Stimulated activated CD4-positive, alpha-beta T cell treated with anti-CD3 and anti-CD28 coated beads, TNF-alpha, amount 100 ng/mL, for 1 hour (primary cell): ENCODE measurements at places on chromosomes 7 and 10.

DNA sequence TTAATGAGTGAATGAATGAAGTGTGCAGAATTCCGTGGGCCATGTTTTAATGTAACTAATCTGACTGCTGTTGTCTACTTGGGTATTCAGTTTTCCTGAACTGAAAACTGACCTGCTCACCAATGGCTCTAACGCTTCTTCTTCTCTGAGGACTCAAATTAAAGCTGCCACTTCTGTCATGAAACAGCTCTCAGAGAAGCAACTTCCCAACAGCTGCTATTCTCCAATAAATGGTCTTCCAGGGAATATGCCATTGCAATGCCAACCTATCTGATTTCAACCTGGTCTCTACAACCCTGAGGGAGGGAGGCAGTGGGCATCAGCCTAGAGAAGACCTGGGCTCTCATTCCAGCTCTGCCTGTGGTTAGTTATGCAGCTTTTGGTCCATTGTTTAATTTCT is 69.4 kb downstream of the FRMD4A start:
- no peak for DNase-seq

DNA sequence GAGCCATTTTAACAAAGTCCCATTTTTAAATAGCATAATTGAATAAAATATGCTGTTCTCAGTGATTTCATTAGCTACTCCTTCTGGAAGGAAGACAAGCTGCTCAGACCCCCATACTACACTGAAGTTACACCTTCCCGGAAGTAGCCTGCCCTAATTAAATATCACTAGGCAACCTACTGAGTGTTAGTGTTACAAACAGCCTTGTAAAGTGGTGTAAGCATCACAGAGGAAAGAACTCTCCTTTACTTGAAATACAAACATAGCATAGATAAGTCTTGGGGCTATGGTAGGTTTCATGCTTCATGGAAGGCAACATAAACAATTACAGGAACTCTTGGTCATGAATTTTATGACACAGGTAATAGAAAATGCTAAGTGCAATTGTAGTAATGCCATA is 43.4 kb upstream of the PTN start:
- no peak for DNase-seq

DNA sequence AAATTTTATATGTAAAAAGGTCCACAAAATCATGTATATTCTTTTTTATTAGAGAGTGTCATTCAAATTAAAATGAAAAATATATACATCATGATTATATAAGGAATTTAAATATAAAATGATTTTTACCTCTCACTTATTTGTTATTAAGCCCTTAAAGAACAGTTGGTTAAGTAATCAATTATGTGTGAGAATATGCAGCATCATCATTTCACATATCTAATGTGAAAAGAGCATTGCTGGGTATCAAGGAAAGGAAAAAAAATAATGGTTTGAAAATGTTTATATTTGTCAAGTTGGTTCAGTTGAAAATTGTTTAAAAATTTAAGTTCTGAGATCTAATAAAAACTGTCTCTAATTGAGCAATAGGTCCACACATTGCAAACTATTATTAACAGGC is 363.6 kb upstream of the GRM3 start:
- DNase-seq, result no peak

- no peak for DNase-seq
Measured at GRCh38 chr7:139602143-139602722, 78.7 kb downstream of the CLEC2L start.

GRCh38 chr10:10293481-10293951 is 724.2 kb upstream of the CELF2 start:
- DNase-seq, result no peak

DNA sequence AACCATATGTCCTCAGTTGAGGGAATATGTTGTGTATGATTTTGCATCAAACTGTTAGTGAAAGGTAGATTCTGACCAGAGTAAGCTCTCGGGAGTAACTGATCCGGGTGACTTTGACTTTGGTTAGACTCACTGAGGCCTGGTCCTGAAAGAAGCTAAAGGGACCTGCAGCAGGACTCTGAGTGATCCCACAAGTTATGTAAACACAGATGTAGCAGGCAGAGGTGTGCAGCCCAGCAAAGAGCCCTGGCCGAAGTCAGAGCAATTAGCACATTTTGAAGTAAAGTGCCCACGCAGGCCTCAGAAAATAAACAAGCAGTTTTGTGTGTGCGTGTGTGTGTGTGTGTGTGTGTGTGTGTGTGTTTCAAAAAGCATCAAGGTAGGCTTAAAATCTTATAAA is 245.6 kb upstream of the FERD3L start:
- no peak for DNase-seq

GRCh38 chr10:99754670-99755069 is 22.6 kb downstream of the CUTC start:
- no peak for DNase-seq

DNA sequence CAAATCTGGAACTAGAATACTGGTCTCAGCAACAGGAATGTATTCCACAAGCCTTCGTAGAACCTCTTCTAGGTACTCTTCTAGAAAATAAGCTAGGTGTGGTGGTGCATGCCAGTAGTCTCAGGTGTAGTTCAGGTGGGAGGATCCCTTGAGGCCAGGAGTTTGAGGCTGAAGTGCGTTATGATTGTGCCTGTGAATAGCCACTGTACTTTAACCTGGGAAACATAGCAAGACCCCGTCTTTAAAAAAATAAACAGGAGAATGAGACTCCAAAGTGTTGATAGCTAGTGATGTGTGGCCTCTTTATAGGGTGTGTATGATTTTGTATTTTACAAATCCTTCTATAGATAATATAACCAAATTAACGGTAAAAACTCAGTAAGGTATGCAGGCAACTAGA is 1.5 kb upstream of the ZNF775 start:
- DNase-seq, result no peak

DNA sequence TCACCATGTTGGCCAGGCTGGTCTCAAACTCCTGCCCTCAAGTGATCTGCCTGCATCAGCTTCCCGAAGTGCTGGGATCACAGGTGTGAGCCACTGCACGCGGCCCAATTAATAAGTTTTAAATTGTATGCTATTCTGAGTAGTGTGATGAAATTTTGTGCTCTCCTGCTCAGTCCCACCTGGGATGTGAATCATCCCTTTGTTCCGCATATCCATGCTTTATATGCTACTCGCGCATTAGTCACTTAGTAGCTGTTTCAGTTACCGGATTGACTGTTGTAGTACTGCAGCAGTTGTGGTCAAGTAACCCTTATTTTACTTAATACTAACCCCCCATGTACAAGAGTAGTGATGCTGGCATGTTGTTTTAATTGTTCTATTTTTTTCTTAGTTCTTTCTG is 47.3 kb upstream of the OIT3 start:
- DNase-seq, result no peak

- no peak for DNase-seq
Measured at GRCh38 chr7:155852426-155853301, 40.4 kb upstream of the SHH start.

- no peak for DNase-seq
Measured at GRCh38 chr7:151131592-151132293, 35.8 kb downstream of the GBX1 start.

DNA sequence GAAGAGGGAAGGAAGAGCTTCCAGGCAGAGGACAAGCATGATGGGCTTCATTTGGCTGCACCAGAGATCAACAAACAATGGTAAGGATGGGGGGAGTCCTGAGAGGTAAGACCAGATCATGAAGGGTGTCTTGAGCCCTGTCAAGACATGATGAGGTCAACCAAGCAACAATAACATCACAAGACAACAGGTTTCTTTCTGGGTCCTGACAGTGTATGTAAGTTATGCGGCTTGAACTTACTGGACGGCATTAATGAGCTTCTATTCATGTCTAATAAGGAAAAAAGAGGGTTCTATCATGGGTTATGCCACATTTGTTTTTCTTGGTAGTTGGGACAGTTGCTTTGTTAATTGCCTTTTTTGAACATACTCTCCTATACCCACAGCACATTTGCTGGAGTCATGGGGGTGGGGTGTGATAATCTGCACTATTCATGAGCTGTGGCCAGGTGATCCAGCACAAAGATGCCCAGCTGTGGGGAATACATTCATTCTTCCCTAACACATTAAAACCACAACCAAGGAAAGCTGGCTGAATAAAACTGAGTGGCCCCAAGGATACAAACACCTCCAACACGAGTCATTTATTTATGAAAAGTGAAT is 168.8 kb upstream of the KLF14 start:
- no peak for DNase-seq

- no peak for DNase-seq
Measured at GRCh38 chr10:130459851-130460490, 323.8 kb downstream of the GLRX3 start.

GRCh38 chr7:79495544-79496272 is 42.2 kb upstream of the MAGI2 start:
- DNase-seq, result no peak

DNA sequence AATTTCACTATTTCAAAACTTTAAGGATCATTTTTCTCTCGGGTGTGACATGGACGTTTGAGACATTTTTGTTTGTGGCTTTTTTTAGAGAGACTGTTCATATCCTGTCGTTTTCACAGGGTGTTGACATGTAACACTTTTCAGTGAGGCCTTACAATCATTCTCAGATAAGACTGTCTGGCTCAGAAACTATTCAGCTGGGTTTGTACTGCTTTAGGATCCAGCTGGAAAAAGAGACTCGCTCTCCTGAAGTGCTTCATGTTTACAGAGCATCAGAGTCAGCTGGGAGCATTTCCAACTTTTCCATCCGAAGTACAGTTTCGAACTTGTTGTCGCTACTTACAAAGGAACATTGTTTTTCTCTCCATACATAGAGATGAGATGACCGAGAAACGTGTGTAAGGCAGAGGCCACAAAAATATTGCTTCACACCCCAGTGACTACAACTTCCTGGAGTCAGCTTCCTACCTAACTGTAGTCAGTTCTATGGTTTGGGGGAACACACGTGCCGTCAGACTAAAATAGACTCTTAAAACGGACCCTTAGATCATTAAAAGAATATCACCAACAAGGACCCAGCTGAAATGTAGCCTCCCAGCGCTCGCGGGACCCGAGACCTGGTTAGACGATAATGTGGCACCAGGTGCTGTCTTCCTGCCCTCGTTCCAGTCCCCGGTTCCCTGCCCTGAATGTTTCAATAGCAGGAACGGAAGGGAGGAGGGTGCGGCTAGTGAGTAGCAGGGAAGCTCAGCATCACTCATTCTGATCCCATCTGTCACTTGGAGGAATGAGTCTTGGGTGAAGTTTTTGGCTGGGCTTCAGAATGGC is 78.0 kb downstream of the MKI67 start:
- DNase-seq, result no peak

DNA sequence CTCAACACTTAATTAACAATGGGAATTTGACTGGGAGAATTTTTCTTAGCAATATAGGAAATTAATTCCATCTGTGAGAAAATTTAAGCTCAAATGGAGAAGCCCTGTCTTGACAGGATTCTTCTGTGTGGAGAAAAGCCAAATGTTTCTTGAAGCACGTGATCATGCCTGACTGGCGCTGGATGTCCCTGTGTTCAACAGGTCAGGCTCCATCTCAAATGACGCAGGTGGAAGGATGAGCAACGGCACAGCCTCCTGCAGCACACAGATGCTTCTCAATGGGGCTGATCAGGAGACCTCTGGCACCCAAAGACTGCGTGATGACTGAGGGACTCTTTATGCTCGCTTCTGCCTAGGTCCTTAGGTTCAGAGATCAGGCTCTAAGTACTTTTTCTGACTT is 143.8 kb downstream of the RSU1 start:
- no peak for DNase-seq

- DNase-seq, result no peak
Measured at GRCh38 chr10:2681891-2682290, 385.5 kb upstream of the PFKP start.

GRCh38 chr10:88149906-88150305 is 286.5 kb downstream of the PTEN start:
- no peak for DNase-seq

DNA sequence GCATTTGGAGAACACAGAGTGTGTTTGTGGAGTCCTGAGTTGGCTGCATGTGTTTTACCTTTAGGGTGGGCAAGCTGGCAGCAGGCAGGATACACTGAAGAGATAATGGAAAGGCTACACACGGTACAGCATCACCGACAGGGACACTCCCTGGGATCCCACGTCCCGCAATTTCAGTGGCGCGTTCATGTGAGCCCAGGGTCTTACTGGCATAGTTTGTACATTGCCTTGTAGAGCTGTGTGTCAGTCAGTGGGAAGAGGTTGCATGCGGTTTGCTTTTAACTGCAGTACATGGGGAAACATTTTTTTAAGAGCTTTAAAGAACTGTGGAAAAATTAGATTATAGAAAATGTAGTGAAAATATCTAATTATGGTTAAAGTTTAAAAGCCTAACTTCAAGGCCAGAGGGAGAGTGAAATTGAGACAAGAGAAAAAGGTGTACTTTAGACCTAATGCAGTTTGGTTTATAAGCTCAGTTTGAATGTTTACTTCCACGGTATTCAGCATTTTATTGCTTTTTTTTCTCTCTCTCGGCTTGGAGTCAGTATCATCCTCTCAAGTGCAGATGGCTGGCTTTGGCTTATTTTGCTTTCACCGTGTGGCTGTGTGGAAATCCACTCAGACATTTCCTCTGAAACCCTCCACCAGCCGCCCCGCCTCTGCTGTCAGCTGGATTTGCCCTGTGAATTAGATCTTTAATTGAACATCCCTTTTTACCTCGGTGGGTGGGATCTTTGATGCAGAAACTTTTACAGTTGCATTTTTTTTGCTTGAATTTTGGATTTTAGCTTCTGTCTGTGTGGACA is 364.2 kb upstream of the COBL start:
- DNase-seq, result no peak
